ENCODE measurements at places on chromosomes 5 and 9.

GRCh38 chr5:119943148-119943547 lies 313.8 kb downstream of the FAM170A start:
- peak; percentile 22 for DNase-seq

DNA sequence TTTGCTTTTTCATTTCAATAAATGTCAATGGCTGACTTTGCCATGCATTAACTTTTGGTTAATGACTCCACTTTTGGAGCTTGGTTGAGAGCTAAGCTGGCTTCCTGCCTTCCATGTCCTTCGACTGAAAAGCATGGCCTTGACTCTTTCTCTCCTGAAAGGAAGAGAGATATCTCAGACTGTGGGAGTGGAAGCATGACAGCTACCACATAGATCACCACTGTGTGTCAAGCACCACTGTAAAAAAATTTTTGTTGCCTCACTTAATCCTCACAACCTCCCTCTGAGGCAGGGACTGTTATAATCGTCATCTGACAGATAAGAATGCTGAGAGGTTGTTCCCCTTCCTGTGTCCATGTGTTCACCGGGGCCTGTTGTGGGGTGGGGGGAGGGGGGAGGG lies 184.8 kb downstream of the RORB start:
- DNase-seq: no peak

DNA sequence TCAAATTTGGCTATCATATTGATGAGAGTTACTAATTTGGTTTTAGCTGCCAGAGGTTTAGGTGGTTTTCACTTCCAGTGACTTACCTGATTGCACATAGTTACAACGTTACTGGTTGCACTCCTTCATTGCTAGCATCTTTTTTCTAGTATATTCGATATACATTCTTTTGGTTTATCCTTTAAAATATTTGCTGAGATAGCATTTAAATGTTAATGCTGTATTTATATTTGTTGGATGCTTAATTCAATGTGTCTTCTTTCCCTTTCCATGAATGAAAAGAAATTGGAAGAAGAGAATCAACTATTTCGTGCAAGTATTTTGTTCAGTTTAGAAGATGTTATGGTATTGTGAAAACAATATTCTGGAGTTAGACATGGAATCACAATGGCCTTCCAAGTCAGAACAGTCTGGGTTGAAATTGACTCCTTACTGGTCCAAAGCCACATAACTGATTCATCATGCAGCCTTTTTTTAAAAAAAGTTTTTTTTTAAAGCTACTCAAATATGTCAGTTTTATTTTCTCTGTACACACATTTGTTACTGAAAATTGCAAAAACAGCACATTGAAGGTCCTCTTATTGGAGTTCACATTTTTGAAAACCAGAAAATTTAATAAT lies 2.2 kb downstream of the SPIN1 start:
- DNase-seq: peak; percentile 20

DNA sequence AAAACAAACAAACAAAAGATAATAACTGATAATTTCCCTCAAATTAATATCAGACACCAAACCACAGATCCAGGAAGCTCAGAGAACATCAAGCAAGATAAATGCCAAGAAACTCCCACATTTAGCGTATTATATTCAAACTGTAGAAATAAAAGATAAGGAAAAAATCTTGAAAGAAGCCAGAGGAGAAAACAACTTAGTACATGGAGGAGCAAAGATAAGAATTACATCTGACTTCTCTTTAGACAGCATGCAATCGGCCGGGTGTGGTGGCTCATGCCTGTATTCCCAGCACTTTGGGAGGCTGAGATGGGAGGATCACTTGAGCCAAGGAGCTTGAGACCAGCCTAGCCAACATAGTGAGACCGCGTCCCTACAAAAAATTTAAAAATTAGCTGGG lies 17.2 kb upstream of the MLANA start:
- DNase-seq: no peak

DNA sequence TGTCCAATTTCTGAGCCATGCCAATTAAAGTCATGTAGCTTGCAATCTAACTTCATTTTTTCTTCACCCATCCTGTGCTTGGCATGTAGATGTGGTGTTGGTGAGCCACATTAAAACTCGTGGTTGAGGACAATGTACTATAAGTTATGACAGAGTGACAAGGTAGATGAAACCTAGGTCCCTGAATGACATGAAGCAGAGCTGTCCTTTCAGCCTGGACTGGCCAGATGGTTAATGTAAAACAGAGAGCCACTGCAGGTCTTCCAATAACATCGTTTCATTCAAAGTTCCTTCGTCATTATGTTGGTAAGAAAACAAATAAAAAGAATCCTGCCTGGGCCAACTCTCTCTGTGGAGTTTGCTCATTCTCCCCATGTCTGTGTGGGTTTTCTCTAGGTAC lies 856.5 kb upstream of the SEMA6A start:
- no peak for DNase-seq

- no peak for DNase-seq
These were observed 7.5 kb downstream of the NR2F1 start for GRCh38 chr5:93590493-93590892.

DNA sequence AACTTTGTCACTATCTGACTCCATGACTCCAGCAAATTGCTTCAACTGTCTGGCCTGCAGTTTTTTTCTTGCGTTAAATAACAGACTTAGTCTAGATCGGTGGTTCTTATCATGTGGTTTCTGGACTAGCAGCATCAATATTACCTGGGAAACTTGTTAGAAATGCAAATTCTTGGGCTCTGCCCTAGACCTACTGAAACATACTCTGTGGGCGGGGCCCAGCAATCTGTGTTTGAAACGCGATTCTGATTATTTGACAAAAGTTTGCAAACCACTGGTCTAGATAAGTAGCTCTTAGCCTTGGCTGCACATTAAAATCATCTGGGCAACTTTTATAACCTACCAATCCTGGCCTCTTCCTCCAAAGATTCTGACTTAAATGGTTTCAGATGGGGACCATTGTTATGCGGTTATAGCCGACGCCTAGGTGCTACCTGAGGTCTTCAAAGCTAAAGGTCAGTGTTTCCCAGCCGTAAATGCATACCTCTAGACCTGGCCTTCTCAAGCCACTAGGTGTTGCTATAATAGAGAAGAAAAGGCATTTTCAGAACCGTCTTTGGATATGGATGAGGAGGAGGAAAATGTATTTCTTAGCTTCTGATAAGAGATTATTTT lies 74.0 kb downstream of the C9orf85 start:
- no peak for DNase-seq

DNA sequence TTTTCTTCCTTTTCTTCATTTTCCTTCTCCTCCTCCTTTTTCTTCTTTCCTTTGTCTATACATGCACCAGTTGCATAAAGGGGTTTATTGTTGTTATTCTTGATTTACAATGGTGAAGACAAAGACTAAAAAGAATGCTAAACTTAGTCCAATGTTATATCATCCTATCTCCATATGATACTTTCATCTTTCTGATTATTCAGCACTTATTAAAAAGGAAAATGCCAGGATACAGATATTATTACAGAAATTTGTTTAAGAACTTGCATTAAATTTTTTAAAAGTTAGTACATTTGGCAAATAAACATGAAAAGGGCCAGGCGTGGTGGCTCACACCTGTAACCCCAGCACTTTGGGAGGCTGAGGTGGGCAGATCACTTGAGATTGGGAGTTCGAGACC lies 1074.9 kb downstream of the EFNA5 start:
- DNase-seq: no peak

DNA sequence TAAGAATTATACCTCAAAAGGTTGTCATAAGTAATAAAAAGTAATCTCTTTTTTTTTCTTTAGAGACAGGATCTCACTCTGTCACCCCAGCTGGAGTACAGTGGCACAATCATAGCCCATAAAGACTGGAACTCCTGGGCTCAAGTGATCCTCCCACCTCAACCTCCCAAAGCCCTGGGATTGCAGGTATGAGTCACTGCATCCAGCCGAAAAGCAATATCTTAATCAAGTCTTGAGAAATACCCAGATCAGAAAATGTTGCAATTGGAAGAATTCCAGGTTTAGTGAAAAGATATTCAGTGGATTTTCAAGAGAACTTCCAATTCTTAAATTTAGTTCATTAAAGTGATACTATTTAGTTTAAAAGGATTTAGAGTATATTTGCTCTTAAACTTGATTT lies 40.9 kb upstream of the IDNK start:
- no peak for DNase-seq

DNA sequence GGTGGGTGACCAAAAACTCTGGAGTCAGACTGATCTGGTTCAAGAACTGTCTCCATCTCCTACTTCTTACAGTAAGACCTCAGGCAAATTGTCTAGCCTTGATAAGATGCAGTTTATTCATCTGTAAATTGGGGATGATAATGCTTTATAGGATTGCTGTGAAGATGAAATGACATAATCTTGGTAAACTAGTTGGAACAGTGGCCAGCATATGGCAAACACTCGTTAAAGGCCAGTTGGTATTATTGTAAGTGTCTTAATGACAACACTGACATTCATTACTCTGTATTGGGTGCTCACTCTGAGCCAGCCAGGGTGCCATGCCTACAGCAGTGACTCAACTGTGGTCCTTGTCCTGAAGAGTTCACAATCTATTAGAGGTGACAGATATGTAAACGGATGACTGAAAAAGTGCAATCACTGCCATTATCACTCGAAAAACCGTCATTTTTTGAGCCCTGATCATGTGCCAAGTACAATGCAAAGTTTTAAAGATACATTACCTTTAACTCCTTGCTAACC lies 84.9 kb upstream of the HSPA9 start:
- no peak for DNase-seq
